GM04503 (cell line): ENCODE measurements at places on chromosomes 7 and 10.

DNA sequence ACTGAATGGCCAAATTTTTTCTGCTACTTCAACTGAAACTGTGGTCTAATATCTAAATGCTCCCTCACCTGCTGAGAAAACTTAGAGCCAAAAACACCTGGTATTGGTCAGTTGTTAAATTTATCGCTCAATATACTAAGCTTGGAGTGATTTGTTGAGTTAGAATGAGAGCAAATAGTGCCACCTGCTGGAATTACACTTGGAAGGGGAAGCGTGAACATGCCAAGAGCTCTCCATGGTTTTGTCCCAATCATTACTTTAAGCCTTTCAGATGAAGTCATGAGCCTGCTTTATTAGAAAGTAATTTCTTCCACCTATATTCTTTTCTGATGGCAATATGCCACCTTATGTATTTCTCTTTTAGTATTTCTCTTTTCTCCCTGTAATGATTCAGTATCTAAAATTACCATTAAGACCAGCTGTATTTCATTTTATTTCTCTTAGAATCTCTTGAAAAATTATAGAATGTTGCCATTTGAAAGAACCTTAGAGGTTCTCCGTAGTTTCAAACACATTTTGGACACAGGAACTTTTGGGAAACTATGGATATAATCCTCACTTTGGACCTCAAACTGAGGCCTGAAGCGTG lies 447.8 kb upstream of the C7orf33 start:
- no peak for DNase-seq

- DNase-seq: no peak
These were observed 71.2 kb downstream of the SHH start for GRCh38 chr7:155741082-155741481.

DNA sequence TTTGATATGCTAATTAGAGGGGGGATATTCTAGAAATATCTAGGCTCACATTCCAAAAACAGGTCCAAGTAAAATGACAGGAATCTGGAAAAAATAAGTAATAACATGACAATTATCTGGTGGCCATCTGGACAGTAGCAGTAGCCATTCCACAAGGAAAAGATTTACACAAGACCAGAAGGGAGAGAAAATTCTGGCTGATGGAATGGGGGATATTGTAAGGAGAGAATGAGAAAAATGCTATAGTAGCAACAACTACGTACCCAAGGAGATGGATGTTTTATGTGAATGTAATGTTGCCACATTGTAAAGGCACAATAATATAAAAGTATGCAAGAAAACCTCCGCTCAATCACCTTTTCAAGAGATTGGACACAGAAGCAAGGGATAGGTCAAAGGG lies 5.4 kb downstream of the MYOF start:
- no peak for DNase-seq

DNA sequence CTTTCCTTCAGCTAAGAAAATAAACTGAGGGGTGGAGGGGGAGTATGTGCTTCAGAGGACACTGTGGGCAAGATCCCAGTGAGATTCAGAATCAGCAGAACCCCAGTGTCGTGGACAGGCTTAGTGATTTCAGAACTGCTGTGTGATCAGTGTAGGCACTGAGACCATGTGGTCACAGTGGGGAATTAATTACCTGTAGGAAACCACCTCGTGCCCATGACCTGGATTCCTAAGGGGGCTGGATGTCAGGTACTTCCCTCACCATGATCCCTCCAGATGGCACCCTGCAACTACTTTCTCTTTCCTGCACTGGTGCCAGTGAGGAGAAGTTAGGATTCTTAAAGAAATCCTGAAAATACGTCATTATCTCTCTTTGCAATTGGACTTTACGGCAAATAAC lies 64.4 kb downstream of the HBP1 start:
- no peak for DNase-seq

- DNase-seq: no peak
These were observed 300.9 kb downstream of the BICC1 start for GRCh38 chr10:58813573-58813972.

DNA sequence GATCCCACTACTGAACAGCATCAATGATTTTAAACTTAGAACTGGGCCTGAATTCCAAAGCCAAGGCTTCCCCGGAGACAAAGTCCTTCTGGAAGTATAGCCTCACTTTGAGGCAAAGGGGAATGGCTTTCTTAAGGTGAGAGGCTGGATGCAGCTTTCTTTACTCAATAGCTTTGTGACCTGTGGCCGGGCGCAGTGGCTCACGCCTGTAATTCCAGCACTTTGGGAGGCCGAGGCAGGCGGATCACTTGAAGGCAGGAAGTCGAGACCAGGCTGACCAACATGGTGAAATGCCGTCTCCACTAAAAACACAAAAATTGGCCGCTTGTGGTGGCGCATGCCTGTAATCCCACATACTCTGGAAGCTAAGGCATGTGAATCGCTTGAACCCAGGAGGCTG lies 3.2 kb upstream of the FGFR2 start:
- no peak for DNase-seq

DNA sequence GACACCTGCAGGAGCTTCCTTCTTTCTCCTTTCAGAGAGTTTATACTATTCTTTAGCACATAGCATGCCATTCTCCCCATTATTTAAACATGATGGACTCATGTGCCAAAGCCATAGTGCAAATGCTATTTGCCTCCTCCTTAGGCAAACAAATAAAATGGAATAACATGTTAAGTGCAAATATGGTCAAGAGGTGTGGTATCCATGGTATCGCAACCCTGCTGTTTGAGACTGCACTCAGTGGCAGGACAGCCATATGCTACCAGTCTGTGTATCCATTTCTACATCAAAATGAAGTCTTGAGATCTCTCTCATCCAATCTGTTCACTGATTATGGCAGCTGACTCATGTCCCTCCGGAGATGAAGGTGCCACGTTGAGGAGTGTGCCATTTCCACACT lies 22.8 kb downstream of the HEPACAM2 start:
- DNase-seq: no peak

DNA sequence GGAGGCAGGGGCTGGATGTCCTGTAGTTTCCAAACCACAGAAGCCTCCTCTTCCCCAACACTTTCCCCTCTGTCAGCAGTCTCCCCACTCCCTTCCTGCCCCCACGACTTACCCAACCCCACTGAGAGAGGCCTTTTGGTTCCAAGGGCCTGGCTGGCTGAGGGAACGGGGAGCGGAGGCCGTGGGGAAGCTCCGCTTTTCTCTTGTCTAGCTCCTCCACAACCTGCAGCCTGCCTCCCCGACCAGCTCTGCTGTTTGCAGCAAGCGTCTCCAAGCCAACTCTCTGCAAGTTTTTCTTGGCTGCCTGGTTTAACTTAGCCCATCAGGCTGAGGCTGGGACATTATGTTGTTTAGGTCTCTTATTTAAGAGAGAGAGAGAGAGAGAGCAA lies 126.8 kb downstream of the NEURL1 start:
- DNase-seq: no peak

GRCh38 chr10:25651534-25651933 lies 282.5 kb upstream of the MYO3A start:
- DNase-seq: no peak

GRCh38 chr10:77457266-77457665 lies 180.3 kb downstream of the KCNMA1 start:
- no peak for DNase-seq
